ENCODE measurements at places on chromosomes 5 and 9.

DNA sequence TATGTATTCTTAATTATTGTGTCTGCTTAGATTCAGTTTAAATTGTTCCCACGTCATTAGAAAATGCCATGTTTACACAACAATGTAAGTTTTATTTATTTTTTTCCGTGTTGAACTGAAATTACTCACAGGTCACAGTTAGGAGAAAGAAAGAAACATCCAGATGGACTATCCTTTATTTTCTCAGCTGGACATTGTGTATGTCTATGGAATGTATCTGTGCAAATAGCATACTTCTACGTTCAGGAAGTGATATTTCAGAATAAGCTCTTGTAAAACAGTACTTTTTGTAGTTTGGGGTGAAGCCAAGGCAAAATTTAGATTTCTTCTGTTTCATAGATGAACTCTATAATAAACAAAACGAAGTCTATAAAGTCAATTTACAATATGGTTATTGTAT, 249.0 kb upstream of the ZNF608 start:
- no peak for DNase-seq

- DNase-seq, result no peak
Observed at GRCh38 chr5:107567901-107568671, 102.7 kb downstream of the EFNA5 start.

- no peak for DNase-seq
Observed at GRCh38 chr9:91946196-91946595, 3.8 kb downstream of the ROR2 start.

DNA sequence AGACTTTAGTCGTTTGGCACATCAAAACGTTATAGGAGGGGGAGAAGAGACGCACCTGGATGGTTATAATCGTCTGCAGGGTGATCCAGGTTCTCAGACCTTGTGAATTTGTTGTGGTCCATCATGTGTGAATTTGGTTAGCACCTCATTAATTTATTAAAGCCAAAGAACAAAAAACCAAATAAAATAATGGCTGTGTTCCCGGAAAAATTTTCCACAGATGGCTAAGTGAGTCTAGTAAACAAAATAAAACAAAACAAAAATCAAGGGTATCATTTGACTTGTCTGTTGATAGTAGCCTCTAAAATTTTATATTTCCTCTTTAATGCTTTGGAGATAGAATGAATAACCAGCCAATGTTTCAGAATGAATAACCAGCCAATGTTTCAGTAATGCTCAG, 119.7 kb downstream of the ACTBL2 start:
- DNase-seq, result no peak

- no peak for DNase-seq
Observed at GRCh38 chr9:111222757-111223156, 107.3 kb downstream of the OR2K2 start.

DNA sequence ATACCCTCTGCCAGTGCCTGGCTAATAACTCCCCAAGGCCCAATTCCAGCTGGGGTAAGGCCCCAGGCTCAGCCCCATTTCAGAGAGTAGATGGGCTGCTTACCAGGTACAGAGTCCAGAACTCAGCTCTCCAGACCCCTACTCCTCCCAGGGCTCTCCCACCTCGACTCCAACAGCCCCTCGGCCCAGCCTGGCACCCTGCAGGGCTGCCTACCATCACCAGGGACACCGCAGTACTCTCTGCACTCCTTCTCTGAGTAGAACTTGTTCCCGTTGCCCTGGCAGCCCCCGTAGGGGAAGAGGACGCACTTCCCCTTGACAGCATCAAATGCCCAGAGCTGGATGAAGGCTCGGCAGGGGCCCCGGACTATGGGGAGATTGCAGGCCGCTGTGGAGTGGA, 17.4 kb downstream of the AMBP start:
- DNase-seq, result no peak

DNA sequence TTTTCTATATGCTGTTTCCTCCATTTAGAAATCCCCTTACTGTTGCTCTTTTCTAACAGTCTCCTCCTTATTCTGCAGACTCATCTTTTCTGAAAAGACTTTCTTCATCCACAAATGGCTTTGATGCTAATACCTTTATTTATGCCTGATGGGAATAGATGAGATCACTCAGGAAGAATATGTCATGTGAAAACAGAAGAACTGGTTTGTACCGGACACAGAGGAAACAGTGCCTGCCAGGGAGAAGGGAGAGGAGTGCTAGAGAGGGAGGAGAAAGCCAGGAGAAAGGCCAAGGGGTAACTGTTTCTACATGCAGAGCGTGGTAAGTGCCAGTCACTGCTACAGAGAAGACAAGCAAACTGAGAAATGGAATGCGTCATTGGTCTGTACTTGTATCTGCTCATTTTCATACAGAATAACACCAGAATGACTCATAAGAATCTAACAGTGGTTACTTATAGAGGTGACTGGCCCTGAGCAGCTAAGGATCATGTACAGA, 45.9 kb upstream of the PJA2 start:
- DNase-seq, result peak; percentile 35

GRCh38 chr5:147240266-147240985, 5.6 kb downstream of the STK32A start:
- no peak for DNase-seq

- no peak for DNase-seq
Observed at GRCh38 chr5:136123236-136123768, 9.3 kb upstream of the SMAD5 start.

- DNase-seq, result no peak
Observed at GRCh38 chr5:62273687-62274086, 32.3 kb upstream of the KIF2A start.

DNA sequence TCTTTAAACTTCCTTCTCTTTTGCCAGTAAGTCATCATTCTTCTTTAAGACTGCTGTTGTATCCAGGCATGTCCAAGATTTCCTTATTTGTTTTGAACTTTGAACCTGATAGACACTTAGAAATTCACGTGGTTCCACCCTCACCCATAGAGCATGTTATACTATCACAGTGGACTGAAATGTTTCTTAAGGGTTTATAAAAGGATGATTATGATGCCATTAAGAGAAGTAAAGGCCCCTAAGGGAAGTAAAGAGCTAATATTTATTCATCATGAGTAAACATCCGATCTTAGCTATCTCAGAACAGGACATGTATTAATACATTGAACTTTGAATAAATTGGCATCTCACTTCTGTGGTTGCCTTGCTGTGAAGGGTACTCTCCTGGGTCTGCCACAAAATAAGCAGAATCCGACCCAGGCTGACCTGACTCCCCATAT, 49.8 kb downstream of the PRKACG start:
- DNase-seq, result no peak

- DNase-seq, result peak; percentile 70
Observed at GRCh38 chr5:88675708-88676636, 207.0 kb downstream of the MEF2C start.

DNA sequence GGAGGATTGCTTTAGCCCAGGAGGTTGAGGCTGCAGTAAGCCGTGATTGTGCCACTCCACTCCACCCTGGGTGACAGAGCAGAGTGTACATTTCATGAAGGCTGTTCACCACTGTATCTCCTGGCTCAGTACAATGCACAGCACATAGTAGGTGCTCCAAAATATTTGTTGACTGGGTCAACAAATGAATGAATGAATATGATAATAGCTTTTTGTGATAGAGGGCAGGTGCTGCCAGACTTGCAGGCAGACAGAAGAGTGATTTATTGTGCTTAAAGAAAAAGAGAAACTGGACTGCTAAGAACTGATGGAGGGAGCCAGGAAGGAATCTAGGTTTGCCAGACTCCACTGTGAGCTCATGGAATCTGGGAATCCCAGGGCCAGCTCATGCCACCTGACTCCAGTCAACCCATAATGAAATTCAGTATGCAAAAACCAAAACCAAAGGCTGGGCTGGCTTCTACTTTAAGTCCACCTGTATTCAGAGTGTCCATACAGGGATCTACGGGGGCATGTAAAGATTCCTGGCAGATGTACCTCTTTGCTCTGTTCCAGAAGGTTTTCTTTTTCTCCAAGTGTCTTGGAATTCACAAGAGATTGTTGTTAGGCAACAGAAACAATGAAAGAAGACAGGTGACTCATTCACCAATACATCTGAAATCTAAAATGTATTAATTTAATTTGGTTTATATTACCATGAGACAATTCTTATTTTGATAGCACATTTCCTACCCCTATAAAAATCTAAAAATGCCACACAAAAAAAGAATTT, 15.5 kb upstream of the CTNNA1 start:
- DNase-seq, result no peak

GRCh38 chr5:39675676-39676075, 250.9 kb upstream of the DAB2 start:
- no peak for DNase-seq

DNA sequence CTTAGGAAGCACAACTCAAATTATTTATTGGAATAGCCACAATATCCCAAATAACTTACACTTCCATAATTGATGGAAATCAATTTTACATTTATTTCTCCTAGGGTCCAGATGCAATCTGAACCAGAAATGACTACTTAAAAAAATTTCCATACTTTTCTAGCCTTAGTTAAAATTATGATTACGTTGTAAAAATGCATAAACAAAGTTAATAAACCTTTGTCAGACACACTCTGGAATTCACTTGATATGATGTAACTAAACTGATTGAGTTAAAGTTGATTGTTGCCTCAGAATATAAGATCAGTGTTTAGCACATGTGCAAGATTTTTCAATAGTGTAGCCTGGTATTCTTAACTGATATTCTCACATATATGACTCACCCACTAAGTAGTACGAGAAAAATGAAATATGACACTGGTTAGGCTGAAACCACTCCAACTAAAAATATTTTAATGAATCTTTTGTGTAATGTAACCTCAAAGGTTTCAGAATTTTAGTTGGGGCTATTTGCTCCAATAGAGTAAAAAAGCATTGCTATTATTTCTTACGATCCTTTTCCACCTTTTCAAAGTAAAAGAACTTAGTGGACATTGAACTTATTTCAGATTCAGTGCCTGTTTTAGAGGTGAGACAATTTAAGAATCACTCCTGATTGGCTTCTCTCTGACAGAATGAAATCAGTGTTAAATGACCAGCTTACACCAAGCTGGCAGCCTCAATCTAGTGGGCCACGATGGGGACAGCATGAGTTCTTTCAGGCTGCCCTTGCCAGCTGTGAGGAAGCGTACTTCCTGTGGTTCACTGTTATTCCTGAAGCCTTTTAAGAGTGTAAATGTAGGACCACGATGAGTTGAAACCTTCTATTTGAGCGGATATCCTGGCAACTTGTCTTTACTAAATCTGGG, 277.2 kb upstream of the CDH9 start:
- no peak for DNase-seq

- DNase-seq, result peak; percentile 89
Observed at GRCh38 chr5:13939638-13940037, 4.8 kb downstream of the DNAH5 start.
